ENCODE measurements at places on chromosomes 4 and X.

DNA sequence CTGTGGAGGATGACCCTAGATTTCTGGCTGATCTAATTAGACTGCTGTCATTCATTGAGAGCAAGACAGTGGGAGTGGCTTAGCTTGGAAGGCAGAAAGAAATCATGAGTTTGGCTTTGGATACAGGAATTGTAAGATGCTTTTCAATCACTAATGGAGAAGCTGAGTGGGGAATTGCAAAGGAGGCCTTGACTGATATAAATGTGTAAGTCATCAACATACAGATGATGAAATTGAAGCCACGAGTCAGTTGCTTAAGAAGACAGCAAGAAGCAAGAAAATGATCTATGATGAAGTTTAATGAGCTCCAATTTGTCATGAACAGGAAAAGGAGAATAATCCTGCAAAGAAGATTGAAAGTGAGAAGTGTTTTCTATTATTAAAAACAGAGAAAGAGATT lies 136.7 kb upstream of the C1QTNF7 start:
- no peak for DNase-seq
- H3K27ac ChIP-seq: no peak overlapping the region
- H3K27me3 ChIP-seq: no peaks in the 10 kb centered on the region

DNA sequence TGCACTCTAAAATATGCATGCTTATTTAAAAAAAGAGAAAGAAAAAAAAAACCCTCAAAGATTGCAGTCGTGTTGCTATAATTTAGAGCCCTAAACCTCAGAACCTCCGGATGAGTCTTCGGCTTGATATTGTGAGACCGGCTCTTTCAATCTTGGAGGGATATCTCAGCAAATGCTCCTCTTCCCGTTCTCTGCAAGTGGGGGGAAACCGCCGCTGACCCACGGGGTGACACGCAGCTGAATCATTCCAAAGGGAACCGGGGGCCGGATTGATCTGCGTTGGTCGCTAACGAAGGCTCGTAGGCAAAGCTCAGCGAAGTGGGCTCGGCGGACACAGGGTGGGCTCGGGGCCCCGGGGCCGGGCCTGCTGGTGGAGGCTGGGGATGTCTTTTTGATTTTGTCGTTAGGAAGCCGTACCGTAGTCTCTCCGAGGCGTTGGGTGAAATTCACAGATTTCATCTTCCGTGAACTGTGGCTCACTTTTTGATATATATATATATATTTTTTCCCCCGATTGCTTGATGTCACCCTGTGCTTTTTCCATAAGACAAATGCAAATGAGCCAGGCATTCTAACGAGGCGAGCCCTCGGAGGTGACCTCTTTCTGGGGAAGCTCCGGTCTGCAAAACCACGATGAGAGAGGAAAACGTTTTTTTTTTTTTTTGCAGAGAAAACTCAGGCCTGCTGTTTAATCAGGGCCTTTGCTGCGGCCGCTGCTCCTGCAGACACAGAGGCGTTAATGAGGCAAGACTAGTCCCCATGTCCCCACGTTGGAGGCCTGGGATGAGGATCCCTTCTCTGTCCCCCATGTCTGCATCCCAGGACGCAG lies 110.7 kb upstream of the PPP2R3B start:
- no peaks in the 10 kb centered on the region for H3K36me3 ChIP-seq
- H3K27me3 ChIP-seq: no peaks in the 10 kb centered on the region
- H3K27ac ChIP-seq: no peak overlapping the region
- no peaks in the 10 kb centered on the region for H3K4me1 ChIP-seq
- no peak for DNase-seq

DNA sequence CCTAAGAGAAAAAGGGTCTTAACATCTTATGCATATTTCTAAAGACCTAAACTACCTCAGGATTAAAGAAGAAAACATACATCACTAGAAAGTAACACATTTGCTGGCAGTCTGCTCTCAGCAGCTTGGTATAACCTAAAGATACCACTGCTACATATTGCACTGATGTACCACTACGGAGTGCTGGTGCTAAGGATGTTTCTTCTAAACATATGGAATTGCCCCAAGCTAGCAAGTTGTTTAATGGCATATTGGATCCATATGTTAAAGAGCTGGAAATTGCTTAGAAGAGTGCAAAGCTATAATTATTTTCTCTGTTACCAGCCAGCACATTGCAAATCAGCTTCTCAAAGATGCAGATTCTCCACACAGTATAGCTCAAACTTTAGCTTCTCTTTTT lies 436.5 kb upstream of the GALNTL6 start:
- H3K4me3 ChIP-seq: no peak overlapping the region
- no peak for DNase-seq
- no peak overlapping the region for H3K27ac ChIP-seq
- no peaks in the 10 kb centered on the region for H3K36me3 ChIP-seq
- H3K27me3 ChIP-seq: no peaks in the 10 kb centered on the region
- H3K4me1 ChIP-seq: no peaks in the 10 kb centered on the region

DNA sequence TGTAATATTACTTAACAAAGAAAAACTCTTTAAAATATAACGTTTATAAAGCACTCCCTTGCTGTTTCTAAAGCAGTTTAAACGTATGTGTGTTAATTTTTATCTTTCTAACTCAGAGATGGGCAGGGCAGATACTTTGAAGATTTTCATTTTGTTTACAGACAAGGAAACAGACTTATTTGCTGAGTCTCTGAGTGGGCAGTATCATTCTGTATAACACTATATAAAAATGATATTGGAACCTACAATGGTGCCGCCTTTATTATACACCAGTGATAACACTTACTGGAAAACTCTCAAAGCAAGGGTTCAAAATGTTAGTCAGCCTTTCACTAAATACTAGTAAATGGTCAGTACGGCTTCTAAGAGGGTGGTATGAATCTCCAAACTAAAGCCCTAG lies 193.4 kb downstream of the NR3C2 start:
- no peak for DNase-seq
- no peak overlapping the region for H3K27ac ChIP-seq
- no peaks in the 10 kb centered on the region for H3K36me3 ChIP-seq
- H3K27me3 ChIP-seq: no peaks in the 10 kb centered on the region

GRCh38 chr4:77015390-77015789 lies 60.4 kb downstream of the CCNI start:
- H3K4me1 ChIP-seq: no peaks in the 10 kb centered on the region
- no peaks in the 10 kb centered on the region for H3K27me3 ChIP-seq

DNA sequence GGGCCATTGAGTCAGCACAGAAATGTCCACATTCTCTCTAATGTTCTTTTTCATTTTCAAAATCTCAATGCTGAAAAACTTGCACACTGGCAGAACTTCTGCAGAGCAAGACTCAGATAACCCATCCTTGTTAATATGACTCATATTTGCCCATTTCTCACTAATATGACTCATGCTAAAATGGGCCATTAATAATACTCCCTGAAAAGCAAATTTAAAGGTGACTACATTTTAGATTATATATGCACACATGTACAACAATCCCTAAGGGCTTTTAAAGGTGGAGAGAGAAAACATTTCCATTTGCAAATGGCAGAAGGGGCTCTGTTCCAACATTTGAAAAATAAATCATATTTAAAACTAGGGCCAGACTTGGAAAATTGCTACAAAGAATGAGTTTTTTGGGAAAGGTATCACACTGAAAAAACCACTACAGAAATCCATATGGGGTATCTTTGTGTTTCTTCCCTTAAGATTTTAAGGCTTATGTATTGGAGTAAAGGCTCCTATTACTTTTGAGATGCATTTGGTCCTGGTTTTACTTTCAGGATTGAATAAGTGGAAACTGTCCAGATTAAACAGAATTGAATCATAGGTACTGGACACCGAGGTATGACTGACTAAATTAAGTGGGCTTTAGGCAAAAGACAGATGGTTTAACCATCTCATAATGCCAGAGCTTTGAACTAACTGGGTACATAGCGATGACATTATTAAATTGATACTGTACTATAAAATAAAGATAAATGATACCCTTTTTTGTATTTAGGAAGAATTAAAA lies 30.0 kb downstream of the TLR2 start:
- no peak for DNase-seq
- H3K27me3 ChIP-seq: no peaks in the 10 kb centered on the region
- H3K36me3 ChIP-seq: no peaks in the 10 kb centered on the region
- H3K4me3 ChIP-seq: no peak overlapping the region

DNA sequence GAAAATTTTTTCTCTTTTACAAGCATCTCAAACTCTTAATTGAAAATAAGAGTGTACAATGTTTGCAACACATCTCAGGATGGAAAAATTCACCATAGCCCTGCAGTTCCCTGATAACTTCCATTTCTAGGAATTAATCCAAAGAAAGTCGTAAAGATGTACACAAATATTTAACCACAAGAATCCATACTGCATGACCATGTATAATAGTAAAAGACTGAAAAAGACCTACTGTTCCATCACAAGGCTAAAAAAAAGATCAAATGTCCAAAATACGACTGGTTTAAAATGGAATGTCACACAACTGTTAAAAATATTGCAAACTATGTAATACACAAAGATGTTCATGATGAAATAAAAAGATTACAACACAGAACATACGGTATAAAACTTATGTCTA lies 32.1 kb downstream of the HUWE1 start:
- no peaks in the 10 kb centered on the region for H3K4me1 ChIP-seq
- H3K27me3 ChIP-seq: no peaks in the 10 kb centered on the region
- no peak overlapping the region for H3K27ac ChIP-seq
- no peak for DNase-seq
